ENCODE measurements at places on chromosomes 1 and 21. TPM values are rescaled to one million over a fixed set of nuclear protein-coding genes. Genes with fewer than 3 reads are reported as not detected.

The ATP1A4 gene
- total RNA-seq: 0.06 TPM

DNA sequence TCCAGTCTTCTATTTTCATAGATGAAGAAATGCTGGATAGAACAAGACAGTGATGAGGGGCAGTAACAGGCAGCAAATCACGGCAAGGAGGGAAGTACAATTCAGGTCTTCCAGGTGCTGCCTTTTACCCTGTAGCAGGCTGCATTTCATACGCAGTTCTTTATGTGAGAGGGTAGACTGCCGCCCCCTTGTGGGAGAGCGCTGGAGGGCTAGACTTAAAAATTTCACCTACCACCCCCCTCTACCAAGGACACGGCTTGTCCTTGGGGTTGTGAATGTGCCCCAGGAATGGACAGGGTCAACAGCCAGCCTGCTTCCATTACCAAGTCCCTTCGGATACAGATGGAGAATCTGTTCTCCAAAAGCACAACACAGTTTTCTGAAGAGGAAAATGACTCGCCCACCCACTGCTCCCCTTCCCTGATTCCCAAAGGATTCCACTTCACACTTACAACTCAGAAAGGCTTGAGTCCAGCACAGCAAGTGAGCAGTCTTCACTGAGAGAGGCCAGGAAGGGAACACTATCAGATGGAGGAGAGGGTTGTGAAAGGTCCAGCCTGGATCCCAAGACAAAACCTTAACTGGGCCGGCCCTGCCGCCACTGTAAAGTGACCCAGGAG lies 7.4 kb downstream of the WDR77 start:
- no peak overlapping the region for H3K27ac ChIP-seq
- H3K4me3 ChIP-seq: no peak overlapping the region
- no peaks in the 10 kb centered on the region for H3K4me1 ChIP-seq
- H3K36me3 ChIP-seq: peaks cover 42% of the 10 kb centered on the region
- H3K27me3 ChIP-seq: no peaks in the 10 kb centered on the region

GRCh38 chr1:226584164-226584563 lies 35.6 kb downstream of the STUM start:
- no peaks in the 10 kb centered on the region for H3K27me3 ChIP-seq
- no peak overlapping the region for H3K27ac ChIP-seq
- H3K36me3 ChIP-seq: no peaks in the 10 kb centered on the region
- DNase-seq: no peak
- no peaks in the 10 kb centered on the region for H3K4me1 ChIP-seq

- no peak overlapping the region for H3K4me3 ChIP-seq
- DNase-seq: no peak
- peak overlapping the region; percentile 79 for H3K27ac ChIP-seq
- no peaks in the 10 kb centered on the region for H3K36me3 ChIP-seq
- no peaks in the 10 kb centered on the region for H3K27me3 ChIP-seq
These were observed 8.1 kb downstream of the C1orf116 start for GRCh38 chr1:207024202-207025145.

GRCh38 chr21:44893948-44894656 lies 20.6 kb upstream of the PTTG1IP start:
- H3K4me3 ChIP-seq: no peak overlapping the region
- peaks cover 11% of the 10 kb centered on the region for H3K27me3 ChIP-seq
- H3K27ac ChIP-seq: no peak overlapping the region
- H3K4me1 ChIP-seq: peaks cover 12% of the 10 kb centered on the region

- H3K4me3 ChIP-seq: no peak overlapping the region
- no peak overlapping the region for H3K27ac ChIP-seq
- no peaks in the 10 kb centered on the region for H3K27me3 ChIP-seq
- no peaks in the 10 kb centered on the region for H3K36me3 ChIP-seq
- peak; percentile 30 for DNase-seq
These were observed 83.0 kb downstream of the RYR2 start for GRCh38 chr1:237124856-237125462.

GRCh38 chr1:75134647-75135572 lies 722 bp downstream of the LHX8 start:
- H3K4me1 ChIP-seq: no peaks in the 10 kb centered on the region
- peak overlapping the region; percentile 20 for H3K4me3 ChIP-seq
- H3K27ac ChIP-seq: no peak overlapping the region
- peaks cover 97% of the 10 kb centered on the region for H3K27me3 ChIP-seq
